ENCODE measurements at places on chromosomes 4 and X. TPM values are rescaled to one million over a fixed set of nuclear protein-coding genes. Genes with fewer than 3 reads are reported as not detected.

Gene PGM2
- 13.5 TPM for total RNA-seq

Gene CXCL13
- not detected for total RNA-seq

Gene ETDB
- total RNA-seq = not detected

Gene GPR82
- 0.38 TPM for total RNA-seq

Gene P2RY8
- 0.25 TPM for total RNA-seq
